ENCODE measurements at places on chromosomes 3 and 15.

- H3K36me3 ChIP-seq: no peaks in the 10 kb centered on the region
- no peaks in the 10 kb centered on the region for H3K4me1 ChIP-seq
- no peak overlapping the region for H3K27ac ChIP-seq
- no peaks in the 10 kb centered on the region for H3K27me3 ChIP-seq
- no peak overlapping the region for H3K4me3 ChIP-seq
- no peak for DNase-seq
These were observed 10.7 kb upstream of the ZXDC start for GRCh38 chr3:126486360-126486847.

DNA sequence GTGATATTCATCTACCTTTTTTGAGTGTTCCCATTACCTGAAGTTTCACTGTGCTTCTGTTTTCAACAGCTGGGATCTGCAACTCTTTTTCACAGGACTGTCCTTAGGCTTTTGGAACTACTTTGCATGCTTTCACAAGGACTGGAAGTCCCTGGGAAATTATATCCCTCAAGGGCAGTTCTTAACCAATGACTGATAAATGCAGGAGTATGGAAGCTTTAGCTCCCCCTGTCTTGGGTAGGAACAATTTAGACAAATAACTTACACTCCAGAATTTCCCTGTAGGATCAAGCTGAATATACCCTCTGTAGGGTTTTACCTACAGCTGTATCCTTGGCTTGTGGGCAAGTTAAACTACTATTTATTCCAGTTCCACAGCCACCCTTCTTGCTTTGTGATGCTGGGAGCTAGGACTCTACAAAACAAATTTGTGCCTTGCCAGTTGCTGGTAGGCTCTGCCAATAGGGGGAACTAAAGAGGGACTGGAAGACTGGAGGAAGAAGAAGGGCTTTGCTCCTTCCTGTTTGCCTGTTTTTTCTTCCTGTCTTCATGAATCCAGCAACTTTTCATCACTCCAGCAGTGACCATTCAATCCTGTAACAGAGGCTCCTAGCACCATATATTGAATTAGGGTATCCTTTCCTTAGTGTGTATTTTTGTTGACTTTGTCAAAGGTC lies 6.8 kb upstream of the ZNF280D start:
- no peak overlapping the region for H3K4me3 ChIP-seq
- DNase-seq: no peak
- no peak overlapping the region for H3K27ac ChIP-seq
- no peaks in the 10 kb centered on the region for H3K27me3 ChIP-seq
- no peaks in the 10 kb centered on the region for H3K36me3 ChIP-seq

GRCh38 chr3:11499144-11499543 lies 144.6 kb downstream of the VGLL4 start:
- peak; percentile 51 for DNase-seq
- peak overlapping the region; percentile 81 for H3K27ac ChIP-seq
- H3K4me3 ChIP-seq: no peak overlapping the region
- no peaks in the 10 kb centered on the region for H3K36me3 ChIP-seq
- H3K4me1 ChIP-seq: peaks cover 12% of the 10 kb centered on the region
- H3K27me3 ChIP-seq: no peaks in the 10 kb centered on the region

- no peak for DNase-seq
- H3K4me3 ChIP-seq: peak overlapping the region; percentile 58
These were observed 1.5 kb downstream of the CEP97 start for GRCh38 chr3:101725890-101726275.

DNA sequence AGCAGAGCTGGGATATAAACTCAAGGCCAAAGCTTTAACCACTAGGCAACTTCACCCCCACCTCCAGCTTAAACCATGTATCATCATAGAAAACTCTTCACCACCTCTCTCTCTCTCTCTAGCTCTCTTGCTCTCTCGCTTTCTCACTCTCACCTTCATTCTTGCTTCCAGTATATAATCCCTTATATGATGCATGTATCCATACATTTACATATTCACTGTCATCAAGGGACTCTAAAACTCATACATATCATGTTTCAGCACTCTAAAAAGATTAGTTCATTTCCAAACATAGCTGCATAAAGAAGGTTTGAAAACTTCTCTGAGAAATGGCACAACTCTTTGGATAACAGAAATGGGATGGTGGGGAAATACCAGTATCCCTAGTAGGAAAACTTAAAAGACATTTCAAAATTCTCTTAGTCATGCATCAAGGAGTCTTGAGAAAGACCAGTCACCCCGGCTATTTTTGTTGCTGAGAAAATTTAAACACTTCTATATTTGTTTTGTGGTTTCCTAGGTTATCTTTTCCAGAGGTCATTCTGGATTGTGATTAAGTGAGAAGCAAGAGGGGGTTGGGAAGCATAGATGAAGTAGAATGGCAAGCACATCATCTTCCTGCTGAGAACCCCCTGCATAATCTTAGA lies 447.8 kb upstream of the THBS1 start:
- no peaks in the 10 kb centered on the region for H3K4me1 ChIP-seq
- no peaks in the 10 kb centered on the region for H3K27me3 ChIP-seq
- DNase-seq: no peak
- no peaks in the 10 kb centered on the region for H3K36me3 ChIP-seq

GRCh38 chr3:43998836-43999727 lies 242.6 kb upstream of the TOPAZ1 start:
- peaks cover 49% of the 10 kb centered on the region for H3K4me1 ChIP-seq
- peaks cover 87% of the 10 kb centered on the region for H3K27me3 ChIP-seq
- no peak for DNase-seq
- peak overlapping the region; percentile 46 for H3K4me3 ChIP-seq

GRCh38 chr3:46114323-46114988 lies 87.2 kb upstream of the XCR1 start:
- H3K4me1 ChIP-seq: no peaks in the 10 kb centered on the region
- no peak overlapping the region for H3K4me3 ChIP-seq
- peak overlapping the region; percentile 31 for H3K27ac ChIP-seq
- no peaks in the 10 kb centered on the region for H3K36me3 ChIP-seq

DNA sequence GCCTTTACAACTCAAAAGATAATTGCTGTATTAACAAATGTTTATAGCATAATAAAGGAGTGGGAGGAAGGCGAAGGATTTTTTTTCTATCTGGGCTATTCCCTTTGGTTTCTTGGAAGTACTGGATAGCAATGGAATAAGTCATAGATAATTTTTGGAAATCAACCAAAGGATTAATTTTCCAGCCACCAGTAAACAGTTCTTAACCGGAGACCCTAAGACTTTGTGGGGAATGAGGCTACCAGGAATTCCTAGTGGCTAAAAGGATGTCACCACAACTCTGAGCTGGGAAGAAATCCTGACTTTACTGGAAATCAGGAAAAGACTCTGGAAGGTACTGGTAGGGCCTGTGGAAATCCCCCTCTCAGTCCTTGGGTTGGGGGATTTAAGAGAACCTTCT lies 138.4 kb upstream of the RARB start:
- DNase-seq: no peak
- H3K4me1 ChIP-seq: no peaks in the 10 kb centered on the region
- no peaks in the 10 kb centered on the region for H3K36me3 ChIP-seq
- H3K4me3 ChIP-seq: no peak overlapping the region

DNA sequence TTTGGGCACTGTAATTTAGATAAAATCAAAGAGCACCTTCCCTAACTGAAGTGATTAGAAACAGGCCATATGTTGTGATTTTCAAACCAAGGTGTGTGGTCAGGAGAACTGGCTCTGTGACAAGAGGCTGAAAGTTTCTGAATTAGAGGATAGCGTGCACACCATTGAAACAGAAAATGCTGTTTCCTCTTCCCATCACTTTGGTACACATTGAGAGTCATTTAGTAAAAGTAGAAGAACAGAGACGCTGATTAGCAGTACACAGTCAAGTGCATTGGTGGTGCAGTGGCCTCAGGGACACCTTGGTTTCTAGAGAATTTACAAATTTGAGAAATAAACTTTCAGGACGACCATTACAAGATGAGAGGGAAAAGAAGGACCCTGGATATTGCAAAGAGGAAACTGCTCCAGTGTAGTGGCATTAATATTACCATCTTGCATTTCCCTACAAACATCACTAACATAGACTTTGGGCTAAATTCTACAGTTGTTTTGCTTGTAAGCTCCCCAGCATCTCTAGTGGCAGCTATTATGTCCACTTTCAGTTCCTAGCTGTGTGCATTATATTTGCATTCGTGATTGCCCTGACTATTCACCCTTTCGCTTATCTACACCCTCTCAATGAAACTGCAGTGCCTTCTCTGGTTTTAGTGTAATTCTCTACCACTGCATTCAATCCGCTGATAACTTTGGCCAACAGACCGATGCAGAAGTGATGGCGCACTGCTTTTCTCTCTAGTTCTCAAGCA lies 728.1 kb upstream of the GRM7 start:
- no peaks in the 10 kb centered on the region for H3K27me3 ChIP-seq
- H3K27ac ChIP-seq: no peak overlapping the region
- no peak for DNase-seq
- no peak overlapping the region for H3K4me3 ChIP-seq
- no peaks in the 10 kb centered on the region for H3K36me3 ChIP-seq

DNA sequence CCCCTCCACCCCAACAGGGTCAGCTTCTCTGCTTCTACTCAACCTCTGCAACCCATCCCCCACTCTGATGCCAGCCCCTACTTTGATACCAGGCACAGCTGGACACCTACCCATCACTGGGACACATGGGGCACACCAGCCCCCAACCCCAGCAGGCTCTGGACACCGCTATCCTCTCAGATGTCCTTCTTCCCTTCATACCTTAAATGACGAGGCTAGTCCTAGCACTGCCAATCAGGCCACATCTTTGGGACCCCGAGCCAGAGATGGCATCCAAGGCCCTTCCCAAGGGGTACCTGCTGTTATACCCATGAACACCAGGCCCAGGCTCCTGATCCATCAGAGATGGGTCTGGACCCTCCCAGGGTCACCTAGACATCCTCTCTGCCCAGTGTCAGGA lies 10.6 kb downstream of the POC1A start:
- no peak overlapping the region for H3K27ac ChIP-seq
- H3K36me3 ChIP-seq: peaks cover 18% of the 10 kb centered on the region
- no peak overlapping the region for H3K4me3 ChIP-seq

- H3K36me3 ChIP-seq: no peaks in the 10 kb centered on the region
- H3K27me3 ChIP-seq: no peaks in the 10 kb centered on the region
- DNase-seq: no peak
- H3K27ac ChIP-seq: no peak overlapping the region
- H3K4me3 ChIP-seq: no peak overlapping the region
- no peaks in the 10 kb centered on the region for H3K4me1 ChIP-seq
These were observed 152.0 kb downstream of the ATP10A start for GRCh38 chr15:25711164-25711563.

- no peak overlapping the region for H3K4me3 ChIP-seq
- no peak overlapping the region for H3K27ac ChIP-seq
- H3K4me1 ChIP-seq: no peaks in the 10 kb centered on the region
- H3K36me3 ChIP-seq: no peaks in the 10 kb centered on the region
- DNase-seq: no peak
These were observed 103.0 kb downstream of the LARS2 start for GRCh38 chr3:45491344-45491743.

GRCh38 chr3:171810629-171811294 lies 479 bp upstream of the PLD1 start:
- H3K36me3 ChIP-seq: no peaks in the 10 kb centered on the region
- H3K27ac ChIP-seq: peak overlapping the region; percentile 91
- H3K4me3 ChIP-seq: peak overlapping the region; percentile 58

GRCh38 chr3:67685499-67685898 lies 31.1 kb upstream of the SUCLG2 start:
- no peaks in the 10 kb centered on the region for H3K27me3 ChIP-seq
- H3K36me3 ChIP-seq: no peaks in the 10 kb centered on the region
- H3K4me3 ChIP-seq: no peak overlapping the region
- no peaks in the 10 kb centered on the region for H3K4me1 ChIP-seq
- no peak for DNase-seq
- H3K27ac ChIP-seq: no peak overlapping the region

- no peak overlapping the region for H3K4me3 ChIP-seq
- H3K27me3 ChIP-seq: no peaks in the 10 kb centered on the region
- DNase-seq: no peak
- H3K4me1 ChIP-seq: no peaks in the 10 kb centered on the region
- H3K36me3 ChIP-seq: no peaks in the 10 kb centered on the region
These were observed 77.1 kb downstream of the LRRC28 start for GRCh38 chr15:99328106-99329072.

DNA sequence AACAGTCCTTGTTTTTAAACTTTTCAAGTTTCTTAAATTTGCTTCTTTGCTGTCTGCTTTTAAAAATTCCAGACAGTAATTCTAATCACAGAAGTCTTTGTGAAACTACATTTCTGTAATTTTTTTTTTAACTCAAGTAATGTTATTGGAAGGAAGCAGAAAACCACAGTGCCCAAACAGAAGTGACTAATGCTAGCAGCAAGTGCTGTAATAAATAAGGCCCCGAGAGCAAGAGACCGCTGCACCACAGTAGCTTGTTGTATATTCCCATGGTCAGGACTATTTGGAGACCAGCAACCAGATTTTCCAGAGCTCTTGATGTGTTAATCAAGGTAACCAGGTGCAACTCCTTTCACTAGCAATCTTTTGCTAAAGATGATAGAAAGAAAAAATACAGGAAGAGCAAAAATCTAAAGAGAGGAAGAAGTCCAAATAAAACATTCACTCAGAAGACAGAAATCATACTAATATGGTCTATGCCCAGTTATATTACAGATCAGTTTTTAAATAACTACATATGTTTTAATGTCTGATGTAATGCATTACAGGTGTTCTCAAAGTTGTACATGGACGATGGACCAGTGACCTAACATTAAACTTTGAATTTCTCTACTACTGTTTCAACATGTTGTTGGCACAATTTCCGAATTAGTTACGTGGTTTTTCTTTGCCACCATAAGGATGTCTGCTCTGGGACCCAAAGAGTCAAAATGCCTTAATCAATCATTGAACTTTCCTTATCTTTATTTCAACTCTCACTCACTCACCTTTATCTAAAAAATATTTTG lies 36.4 kb downstream of the WWTR1 start:
- H3K4me1 ChIP-seq: no peaks in the 10 kb centered on the region
- no peaks in the 10 kb centered on the region for H3K27me3 ChIP-seq

GRCh38 chr3:82078246-82078645 lies 316.8 kb upstream of the GBE1 start:
- no peaks in the 10 kb centered on the region for H3K4me1 ChIP-seq
- no peaks in the 10 kb centered on the region for H3K36me3 ChIP-seq
- DNase-seq: no peak
- H3K27ac ChIP-seq: no peak overlapping the region
- H3K27me3 ChIP-seq: no peaks in the 10 kb centered on the region

DNA sequence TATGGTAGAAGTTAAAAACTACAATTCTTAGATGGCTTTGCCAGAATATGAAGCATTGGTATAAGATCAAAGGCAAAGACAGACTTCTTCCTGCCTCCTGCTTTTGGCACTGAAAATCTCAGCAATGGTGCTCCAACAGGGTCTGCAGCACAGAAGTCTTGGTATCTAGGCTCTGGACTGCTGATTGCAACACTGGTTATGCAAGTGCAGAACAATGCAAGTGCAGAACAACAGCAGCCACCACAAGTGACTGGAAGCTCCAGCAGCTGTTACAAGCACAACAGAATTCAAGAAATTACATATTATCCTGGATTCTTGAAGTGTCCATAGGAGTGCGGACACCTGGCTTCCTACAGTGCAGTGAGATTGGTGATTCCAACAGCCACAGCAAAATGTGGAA lies 33.7 kb downstream of the ZBTB20 start:
- no peak overlapping the region for H3K27ac ChIP-seq
- H3K27me3 ChIP-seq: no peaks in the 10 kb centered on the region
- H3K4me1 ChIP-seq: no peaks in the 10 kb centered on the region
- no peak overlapping the region for H3K4me3 ChIP-seq
- no peaks in the 10 kb centered on the region for H3K36me3 ChIP-seq

- no peak overlapping the region for H3K27ac ChIP-seq
- DNase-seq: peak; percentile 17
- H3K4me1 ChIP-seq: no peaks in the 10 kb centered on the region
- peak overlapping the region; percentile 55 for H3K4me3 ChIP-seq
- no peaks in the 10 kb centered on the region for H3K27me3 ChIP-seq
These were observed 187.6 kb downstream of the NLGN1 start for GRCh38 chr3:173584838-173585831.

Measured in tibial nerve (tissue), 4 donors.